ENCODE measurements at places on chromosomes 2 and 18.

- DNase-seq, result peak; percentile 5
Observed at GRCh38 chr2:136185981-136186776, 68.2 kb upstream of the CXCR4 start.

DNA sequence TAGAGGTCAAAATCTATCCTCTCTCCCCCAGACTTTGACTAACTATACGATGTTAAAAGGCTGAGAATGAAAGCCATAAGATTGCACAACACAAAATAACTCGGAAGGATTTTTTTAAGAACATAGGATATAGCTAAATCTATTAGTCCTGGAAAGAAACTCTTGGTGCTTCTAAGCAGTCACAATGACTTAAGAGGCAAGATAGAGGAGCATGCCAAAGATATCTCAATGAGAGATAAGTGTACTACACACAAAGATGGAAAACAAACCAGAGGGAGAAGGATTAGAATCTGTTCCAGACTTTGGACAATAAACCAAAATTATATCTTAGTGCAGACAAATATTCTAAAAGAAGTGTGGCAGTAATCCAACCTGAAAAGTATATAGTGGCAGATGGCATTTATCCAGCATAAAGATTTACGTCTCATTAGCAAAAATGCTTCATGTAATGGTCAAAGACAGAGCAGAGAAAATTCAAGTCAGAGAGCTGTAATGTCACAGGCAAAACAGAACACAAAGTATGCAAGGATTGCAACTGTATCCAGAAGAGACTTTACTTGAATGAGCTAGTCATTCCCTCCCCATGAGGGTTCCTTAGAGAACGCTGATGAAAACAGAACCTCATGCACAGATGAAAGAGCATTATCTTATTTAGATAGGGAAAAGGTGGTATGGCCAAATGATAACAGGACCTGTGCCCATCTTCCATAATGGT lies 28.8 kb upstream of the EVA1A start:
- DNase-seq, result peak; percentile 32

- no peak for DNase-seq
Observed at GRCh38 chr2:35292199-35292598, 1063.4 kb upstream of the CRIM1 start.

GRCh38 chr18:8757396-8757997 lies 52.1 kb downstream of the MTCL1 start:
- no peak for DNase-seq

DNA sequence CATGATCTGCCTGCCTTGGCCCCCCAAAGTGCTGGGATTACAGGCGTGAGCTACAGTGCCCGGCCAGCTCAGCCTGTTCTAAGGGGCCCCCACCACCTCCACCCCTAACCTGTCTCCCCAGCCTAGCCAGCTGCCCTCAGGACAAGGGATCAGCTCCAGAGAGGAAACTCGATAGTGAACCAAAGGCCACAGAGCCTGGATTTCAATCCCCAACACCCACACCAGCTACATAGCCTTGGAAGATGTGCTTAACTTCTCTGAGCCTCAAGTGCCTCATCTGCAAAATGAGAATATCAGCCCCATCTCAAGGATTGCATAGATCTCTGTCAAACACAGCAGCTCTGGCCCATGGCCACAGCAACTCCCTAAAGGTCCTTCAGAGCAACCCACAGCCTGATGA lies 32.0 kb downstream of the BIN1 start:
- no peak for DNase-seq
